Mucosa of descending colon (tissue), 3 donors: ENCODE measurements at places on chromosomes 11 and 22. TPM values are rescaled to one million over a fixed set of nuclear protein-coding genes. Genes with fewer than 3 reads are reported as not detected.

The JAML gene
- 7.5 TPM for total RNA-seq

The ADM gene
- total RNA-seq, result 72.9 TPM

The LRRC74B gene
- total RNA-seq, result 0.31 TPM

The YAP1 gene
- total RNA-seq, result 52.2 TPM

The OR52E4 gene
- total RNA-seq, result not detected

The RBX1 gene
- 29.3 TPM for total RNA-seq

The MMP11 gene
- total RNA-seq, result 2.0 TPM

The YPEL4 gene
- 0.58 TPM for total RNA-seq

The TXNRD2 gene
- 20.9 TPM for total RNA-seq

The CSNK2A3 gene
- 2.1 TPM for total RNA-seq

The ZNF280B gene
- 0.51 TPM for total RNA-seq

The INPP5J gene
- 21.3 TPM for total RNA-seq
